NCI-H446 (cell line): ENCODE measurements at places on chromosomes 7 and 10.
A peak's percentile ranks its signal among the peaks of the same experiment; 100 is the strongest.

DNA sequence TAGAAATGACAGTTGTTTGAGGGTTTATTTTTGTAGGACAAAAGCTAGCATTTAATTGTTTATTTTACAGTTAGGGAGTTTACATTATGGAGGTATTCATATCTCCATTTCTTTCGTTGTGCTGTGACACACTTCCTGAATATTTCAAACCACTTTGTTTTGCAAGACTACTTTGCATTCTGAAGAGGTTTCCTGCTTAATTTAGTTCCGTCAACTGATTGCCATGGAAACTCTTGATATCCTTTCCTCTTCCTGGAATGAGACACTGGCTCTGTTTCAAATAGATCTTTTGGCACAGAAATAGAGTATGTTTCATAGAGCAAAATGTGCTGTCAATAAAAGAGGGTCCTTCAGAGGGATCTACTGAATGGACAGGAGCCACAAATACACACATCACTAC lies 159.5 kb upstream of the AGR3 start:
- peak; percentile 16 for DNase-seq

- DNase-seq = no peak
Measured at GRCh38 chr7:118298771-118299170, 74.3 kb downstream of the ANKRD7 start.

- no peak for DNase-seq
Measured at GRCh38 chr7:31747553-31747952, 60.5 kb downstream of the PPP1R17 start.

DNA sequence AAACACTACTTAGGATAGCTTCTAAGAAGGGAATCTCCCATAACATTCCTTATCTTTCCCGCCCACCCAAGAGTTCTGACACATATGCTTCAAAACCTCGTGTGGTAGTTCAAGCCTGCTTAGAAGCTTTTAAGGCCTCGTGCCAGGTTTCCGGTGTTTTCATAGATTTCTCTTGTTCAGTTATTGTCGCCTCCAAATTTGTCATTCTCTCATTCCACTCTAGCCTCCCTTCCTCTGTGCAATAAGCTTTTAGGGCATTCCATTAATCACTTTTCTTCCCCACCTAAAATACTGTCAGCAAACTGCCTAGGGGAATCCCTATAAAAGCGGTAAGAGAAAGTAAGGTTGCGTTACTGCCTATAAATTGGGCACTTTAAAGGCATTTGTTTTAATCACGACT lies 718 bp upstream of the BPGM start:
- DNase-seq = no peak

- DNase-seq = peak; percentile 87
Measured at GRCh38 chr7:35694784-35695472, at the start of gene HERPUD2. TSS of gene HERPUD2 (minus strand) at chr7:35695135. CDS start at chr7:35694330, 805 bp downstream.

DNA sequence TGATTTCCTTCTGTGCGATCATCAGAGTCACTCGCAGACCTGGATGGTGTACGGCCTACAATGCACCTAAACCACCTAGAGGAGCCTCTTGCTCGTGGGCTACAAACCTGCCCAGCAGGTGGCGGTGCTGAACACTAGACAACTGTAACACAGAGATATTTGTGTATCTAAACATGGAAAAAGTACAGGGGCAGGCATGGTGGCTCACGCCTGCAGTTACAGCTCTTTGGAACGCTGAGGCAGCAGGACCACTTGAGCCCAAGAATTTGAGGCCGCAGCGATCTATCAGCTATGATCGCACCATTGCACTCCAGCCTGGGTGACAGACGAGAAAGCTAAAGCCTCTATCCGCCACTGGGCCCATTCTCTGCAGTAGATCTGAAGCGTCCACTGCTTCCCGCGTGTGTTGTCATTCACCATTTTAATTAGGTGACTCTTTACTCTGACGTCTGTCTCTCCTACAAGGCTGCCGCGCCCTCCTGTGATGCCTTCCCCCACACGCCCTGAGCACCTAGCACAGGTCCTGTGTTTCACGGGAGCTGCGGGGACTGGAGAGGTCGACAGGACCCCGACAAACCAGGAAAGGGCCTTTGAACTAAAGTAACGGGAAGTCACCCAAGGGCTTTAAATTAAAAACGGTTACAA lies 774 bp downstream of the TUBGCP2 start:
- no peak for DNase-seq

DNA sequence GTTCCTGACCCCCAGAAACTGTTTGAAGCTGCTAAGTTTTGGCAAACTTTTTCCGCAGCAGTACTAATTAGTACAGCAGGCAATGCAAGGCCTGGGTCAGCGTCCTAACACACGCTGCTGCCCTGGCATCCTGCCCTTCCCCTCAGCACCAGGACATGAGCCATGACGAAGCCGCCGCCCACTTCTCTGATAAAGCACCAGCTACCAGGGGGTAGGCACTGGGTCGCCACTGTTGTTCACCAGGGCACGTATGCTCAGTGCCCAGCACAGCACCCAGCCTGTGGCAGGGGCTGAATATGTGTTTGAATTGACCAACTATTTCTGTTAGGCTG lies 59.5 kb downstream of the CHST15 start:
- DNase-seq = no peak

DNA sequence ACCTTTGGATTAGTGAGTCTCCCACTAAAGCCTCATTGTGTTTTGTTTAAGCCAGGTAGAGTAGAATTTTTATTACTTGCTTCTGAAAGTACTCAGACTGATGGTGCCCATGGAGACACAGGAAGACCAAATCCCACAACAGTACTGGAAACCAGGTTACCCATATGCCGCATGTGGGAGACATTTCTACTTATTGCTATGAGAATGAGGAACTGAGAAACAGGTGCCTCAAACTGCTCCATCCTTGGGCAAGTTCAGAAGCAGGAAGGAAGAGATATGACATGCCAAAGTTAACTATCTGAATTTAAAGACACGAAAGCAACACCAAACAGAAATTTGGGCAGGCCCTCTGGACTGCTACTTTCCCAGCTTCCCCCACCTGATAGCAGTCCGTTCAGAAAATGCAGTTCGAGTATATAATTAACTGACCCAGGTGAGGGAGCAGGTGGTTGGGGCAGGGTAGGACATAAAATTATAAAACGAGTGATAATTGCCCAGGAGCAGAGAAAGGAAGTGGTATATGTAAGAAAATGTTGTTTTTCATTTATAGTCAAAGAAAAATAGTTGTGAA lies 382.3 kb upstream of the MTPN start:
- no peak for DNase-seq

- no peak for DNase-seq
Measured at GRCh38 chr10:77939561-77940001, 13.0 kb upstream of the DLG5 start.
